Activated naive CD4-positive, alpha-beta T cell treated with anti-CD3 and anti-CD28 coated beads for 36 hours (primary cell): ENCODE measurements at places on chromosomes 7 and 10.

DNA sequence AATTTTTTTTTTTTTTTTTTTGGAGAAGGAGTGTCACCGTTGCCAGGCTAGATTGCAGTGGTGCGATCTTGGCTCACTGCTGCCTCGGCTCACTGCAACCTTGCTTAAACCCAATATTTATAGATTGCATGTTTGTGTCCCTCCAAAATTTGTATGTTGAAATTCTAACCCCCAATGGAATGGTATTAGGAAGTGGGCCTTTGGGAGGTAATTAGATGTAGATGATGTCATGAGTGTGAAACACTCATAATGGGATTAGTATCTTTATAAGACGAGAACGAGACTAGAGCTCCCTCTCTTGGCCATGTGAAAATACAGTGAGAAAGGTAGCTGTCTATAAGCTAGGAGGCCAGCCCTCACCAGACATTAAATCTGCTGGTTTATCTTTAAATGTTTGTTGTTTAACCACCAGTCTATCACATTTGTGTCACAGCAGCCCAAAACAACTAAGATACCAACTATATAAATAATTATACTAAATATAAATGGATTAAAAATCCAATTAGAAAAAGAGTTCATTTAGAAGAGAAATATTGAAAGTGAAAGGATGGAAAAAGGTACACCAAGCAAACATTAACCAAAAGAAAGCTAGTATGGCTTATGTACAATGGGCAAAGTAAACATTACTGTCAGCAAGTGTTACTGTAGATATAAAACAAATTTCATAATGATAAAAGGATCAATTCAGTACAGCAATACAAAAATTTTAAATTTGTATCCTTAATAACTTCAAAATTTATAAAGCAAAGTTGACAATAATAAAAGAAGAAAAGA is 9.3 kb downstream of the TCAF1 start:
- no peak for DNase-seq

GRCh38 chr10:20971901-20972300 is 74.8 kb upstream of the NEBL start:
- DNase-seq, result no peak

GRCh38 chr10:78600121-78600665 is 468.6 kb upstream of the ZMIZ1 start:
- no peak for DNase-seq

DNA sequence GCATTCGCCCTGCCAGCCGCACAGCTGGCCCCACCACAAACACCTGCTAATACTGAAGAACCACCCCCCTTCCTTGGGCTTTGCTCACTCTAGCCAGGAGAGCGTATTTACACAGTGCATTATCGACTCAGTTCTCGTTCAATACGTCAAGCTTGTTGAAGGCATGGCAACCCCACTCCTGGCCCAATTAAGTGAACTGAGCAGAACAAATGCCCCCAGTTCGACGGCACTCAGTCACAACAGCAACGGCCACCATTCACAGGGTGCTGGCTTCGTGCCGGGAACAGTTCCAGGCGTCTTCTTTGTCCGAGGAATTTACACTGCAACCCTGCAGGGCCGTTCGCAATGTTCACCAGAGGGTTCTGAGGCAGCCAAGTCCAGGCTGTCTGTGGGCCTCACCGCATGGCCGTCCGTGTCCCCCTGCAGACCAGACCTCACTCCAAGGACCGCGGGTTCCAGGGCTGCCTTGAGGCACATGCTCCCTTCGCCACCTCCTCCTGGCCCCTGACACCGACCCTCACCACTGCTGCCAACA is 175.3 kb downstream of the DIP2C start:
- DNase-seq, result no peak

GRCh38 chr10:68096913-68097516 is 12.3 kb upstream of the MYPN start:
- no peak for DNase-seq

DNA sequence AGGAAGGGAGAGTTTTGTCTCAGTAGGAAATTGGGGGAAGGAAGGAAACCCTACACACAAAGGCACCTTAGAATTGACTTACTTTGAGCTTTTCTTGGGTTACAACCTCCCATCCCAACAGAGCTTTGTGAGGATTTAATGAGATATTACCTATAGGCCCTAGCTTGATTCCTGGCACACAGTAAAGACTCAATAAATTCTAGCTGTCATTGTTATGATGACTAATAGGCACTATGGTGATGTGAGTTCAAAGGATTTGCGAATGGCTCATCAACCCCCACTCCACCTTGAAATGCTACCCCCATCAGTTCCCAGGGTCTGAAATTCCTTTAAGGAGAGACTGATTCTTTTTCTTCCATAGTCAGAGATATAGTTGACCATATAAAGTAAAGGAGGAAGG is 67.9 kb upstream of the SMNDC1 start:
- no peak for DNase-seq

- DNase-seq, result no peak
Measured at GRCh38 chr10:113304726-113305125, 248.1 kb upstream of the HABP2 start.

- no peak for DNase-seq
Measured at GRCh38 chr10:88838766-88839350, 12.8 kb downstream of the ANKRD22 start.

- DNase-seq, result no peak
Measured at GRCh38 chr7:33262476-33262875, 133.1 kb downstream of the BBS9 start.

DNA sequence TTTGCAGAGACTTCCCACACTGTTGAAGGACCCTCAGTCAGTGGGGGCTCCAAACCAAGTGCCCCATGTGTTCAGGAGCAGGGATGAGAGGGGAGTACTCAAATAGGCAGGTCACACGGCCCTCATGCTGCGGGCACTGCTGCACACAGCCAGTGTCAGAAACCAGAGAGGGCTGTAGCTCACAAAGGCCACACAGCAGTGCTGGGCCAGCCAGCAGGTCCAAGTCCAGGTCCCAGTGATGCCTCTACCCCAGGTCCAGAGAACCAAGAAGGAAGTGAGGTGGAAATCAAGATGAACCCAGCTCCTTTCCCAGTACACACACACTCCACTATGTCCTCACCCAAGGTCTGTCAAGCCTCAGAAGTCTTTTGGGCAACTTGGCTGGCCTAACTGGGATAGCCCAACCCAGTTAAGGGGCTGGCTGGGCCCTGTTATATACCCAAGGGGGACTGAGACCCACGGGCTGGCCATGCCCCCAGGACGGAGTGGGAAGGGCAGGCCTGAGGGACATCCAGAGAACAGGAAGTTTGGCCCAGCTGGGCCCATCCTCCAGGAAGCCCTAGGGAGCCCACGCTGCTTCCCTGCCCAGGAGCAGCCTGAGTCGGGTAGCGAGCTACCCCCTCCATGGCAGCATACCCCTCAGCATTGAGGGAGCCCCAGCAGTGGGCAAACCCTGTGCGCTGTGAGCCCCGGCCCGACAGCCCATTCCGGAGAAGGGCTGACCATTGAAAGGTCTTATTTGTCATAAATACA is 24.3 kb downstream of the GRID1 start:
- DNase-seq, result no peak

- DNase-seq, result no peak
Measured at GRCh38 chr7:159071260-159071659, 73.4 kb downstream of the VIPR2 start.

DNA sequence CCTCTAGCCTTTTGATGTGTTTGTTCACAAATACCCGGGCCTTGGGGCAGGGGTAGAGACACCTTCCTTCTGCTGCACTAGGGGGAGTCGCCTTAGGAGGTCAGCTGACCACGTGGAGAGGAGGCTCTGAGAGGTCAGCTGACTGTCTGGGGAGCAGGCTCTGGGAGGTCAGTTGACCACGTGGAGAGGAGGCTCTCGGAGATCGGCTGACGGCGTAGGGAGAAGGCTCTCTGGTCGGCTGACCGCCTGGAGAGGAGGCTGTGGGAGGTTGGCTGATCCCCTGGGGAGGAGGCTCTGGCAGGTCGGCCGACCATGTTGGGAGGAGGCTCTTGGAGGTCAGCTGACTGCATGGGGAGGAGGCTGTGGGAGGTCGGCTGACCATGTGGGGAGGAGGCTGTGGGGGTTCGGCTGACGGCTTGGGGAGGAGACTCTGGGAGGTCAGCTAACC is 59.6 kb upstream of the LYZL1 start:
- DNase-seq, result no peak

GRCh38 chr10:71569775-71570588 is 149.6 kb downstream of the C10orf105 start:
- DNase-seq, result peak; percentile 91

DNA sequence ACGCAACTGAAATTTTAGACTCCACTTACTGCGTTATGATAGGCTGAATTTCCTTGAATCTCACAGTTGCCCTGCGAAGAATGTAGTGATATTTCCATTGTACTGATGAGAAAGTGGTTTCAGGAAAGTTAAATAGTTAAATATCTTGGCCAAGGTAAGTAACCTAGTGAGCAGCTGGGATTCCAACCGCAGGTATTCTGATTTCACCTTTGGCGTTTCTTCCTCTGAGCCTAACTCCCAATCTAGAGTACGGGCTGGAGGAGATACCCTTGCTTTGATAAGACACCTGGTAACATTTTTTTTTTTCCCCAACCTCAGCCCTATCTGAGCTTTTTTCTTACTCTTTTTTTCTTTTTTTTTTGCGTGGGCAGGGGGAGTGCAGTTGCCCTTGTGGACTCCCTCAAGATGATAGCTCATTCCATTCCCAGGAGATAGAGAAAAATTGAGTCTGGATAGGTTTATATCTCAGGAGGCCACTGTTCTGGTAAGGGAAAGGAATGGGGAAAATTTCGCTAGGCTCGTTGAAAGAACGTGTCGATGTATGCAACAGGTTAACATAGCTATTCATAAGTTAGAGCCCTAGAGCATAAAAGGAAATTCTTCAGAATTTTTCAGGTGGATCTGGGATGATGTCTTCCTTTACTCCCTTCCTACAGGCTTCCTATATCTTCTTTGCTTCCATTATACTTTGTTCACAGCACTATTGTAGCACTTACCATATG is 3.1 kb upstream of the TAS2R38 start:
- DNase-seq, result no peak

- DNase-seq, result no peak
Measured at GRCh38 chr10:87960230-87960629, 96.8 kb downstream of the PTEN start.

GRCh38 chr7:140304191-140304799 is 94.0 kb downstream of the SLC37A3 start:
- peak; percentile 55 for DNase-seq
